Stimulated activated CD4-positive, alpha-beta T cell treated with anti-CD3 and anti-CD28 coated beads, Interleukin-1b, Interleukin-23, amount 100 ng/mL, for 1 hour (primary cell): ENCODE measurements at places on chromosomes 11 and 22.

GRCh38 chr22:49192180-49192856 is 635.4 kb downstream of the BRD1 start:
- DNase-seq, result no peak

DNA sequence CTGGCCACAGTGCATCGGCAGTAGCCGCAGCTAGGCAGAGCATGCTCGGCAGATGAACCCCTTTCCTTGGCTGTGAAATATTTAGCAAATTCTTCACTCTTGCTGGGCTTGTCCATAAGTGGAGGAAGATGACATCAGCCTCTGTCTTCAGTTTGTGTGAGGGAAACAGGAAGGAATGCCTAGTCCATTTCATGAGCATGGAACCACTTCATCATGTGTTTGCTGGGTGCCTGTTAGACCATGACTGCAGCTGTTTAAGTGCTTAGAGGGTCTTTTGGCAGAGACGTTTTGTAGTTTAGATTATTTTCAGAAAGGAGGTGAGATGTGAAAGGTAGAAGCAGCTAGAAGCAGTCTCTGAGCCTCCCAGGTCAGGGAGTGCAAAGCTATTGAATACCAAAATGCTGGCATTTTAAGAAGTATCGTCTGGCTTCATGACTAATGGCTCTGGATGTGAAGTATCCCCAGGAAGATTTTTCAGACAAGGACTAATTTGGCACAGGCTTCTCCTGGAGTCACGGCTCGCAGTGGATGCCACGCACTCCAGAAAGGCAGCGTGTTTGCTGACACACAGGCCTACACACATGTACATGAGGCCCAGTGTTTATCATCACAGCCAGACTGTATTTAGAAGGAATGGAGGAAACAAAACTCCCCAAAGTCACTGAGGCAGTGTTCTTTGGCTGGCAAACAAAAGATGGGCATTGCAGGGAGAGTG is 43.1 kb upstream of the GRAMD1B start:
- DNase-seq, result no peak

- no peak for DNase-seq
These were observed 101.8 kb downstream of the FEZ1 start for GRCh38 chr11:125394296-125394695.

- DNase-seq, result no peak
These were observed 125.3 kb upstream of the C11orf58 start for GRCh38 chr11:16613262-16613511.

- no peak for DNase-seq
These were observed 2.0 kb upstream of the TIMP3 start for GRCh38 chr22:32799496-32799895.

DNA sequence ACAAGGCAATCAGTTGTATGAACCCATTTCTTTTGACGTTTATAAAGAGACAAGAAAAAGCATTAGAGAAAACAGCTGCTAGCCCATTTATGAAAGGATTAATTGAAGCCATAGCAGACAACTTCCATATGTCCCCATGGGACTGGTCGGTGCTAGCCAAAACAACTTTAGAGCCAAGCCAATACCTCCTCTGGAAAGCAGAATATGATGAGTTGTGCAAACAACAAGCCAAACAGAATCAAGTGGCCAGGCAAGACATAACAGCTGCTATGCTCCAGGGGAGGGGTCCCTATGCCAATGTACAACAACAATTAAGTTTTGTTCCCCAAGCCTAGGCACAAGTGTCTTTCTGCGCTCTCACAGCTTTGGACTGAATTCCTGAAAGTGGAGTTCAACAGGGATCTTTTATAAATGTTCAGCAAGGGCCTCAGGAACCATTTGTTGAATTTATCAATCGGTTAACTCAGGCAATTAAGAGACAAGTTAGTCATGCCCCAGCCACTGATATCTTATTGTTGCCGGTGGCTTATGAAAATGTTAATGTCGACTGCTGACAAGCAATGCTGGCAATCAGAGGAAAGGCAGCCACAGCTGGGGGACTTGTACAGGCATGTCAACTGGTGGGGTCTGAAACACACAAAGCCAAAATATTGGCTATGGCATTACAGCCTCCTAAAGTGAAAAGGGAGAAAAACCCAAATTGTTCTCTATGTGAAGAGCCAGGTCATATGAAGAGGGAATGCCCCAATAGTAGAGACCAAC is 1593.1 kb upstream of the TENM4 start:
- no peak for DNase-seq

GRCh38 chr11:116217006-116217405 is 555.8 kb downstream of the BUD13 start:
- DNase-seq, result no peak

- no peak for DNase-seq
These were observed 21.8 kb downstream of the PIK3C2A start for GRCh38 chr11:17185938-17186337.

DNA sequence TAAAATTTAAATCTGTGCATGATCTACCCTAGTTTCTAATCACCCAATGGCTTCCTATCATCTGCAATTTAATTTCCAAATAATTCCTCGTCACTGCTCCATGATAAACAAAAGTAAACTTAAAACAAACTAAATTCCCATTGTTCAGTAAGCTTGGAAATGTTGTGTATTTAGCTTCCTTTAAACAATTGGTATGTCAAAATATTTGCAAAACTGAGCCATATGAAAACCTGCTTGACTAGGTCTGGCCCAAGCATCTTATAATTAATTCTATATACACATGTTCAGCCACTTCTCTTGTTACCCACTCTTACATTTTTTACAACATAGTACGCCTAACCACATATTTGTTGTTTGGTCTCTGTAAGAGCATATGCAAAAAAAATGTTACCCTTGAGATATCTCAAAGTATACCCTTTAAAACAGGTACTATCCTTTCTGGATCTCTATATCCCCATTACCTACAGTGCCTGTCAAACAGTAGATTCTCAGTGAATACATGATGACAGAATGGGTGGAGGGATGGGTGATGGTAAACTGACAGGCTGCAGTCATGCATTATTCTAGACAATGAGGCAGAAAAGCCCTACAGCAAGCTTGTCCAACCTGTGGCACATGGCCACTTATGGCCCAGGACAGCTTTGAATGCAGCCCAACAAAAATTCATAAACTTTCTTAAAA is 1277.9 kb upstream of the TENM4 start:
- no peak for DNase-seq
